ENCODE measurements at places on chromosomes 4 and X. TPM values are rescaled to one million over a fixed set of nuclear protein-coding genes. Genes with fewer than 3 reads are reported as not detected.

- no peak for DNase-seq
These were observed 2.1 kb downstream of the GAB3 start for GRCh38 chrX:154748712-154749339.

DNA sequence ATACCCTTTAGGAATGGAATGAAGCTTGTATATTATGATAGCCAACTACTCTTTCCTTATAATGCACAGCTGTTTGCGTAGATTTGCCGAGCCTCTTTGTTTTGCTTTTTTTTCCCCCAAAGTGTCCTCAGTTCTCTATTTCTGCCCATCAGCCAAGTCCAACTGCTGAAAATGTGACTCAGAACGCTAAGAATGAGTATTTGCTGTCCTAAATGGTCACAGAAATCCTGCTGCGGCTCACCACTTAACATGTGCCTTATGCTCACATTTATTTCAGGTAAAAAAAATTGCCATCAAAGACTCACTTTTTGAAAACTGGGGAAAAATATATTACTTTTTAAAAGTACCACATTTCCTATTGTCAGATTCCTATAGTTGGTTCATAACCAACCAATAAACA is 36.9 kb downstream of the GABRA4 start:
- no peak for DNase-seq

GRCh38 chrX:77502951-77503525 is 55.8 kb downstream of the FGF16 start:
- no peak for DNase-seq

GRCh38 chr4:91961504-91961903 is 342.3 kb upstream of the GRID2 start:
- DNase-seq, result no peak

DNA sequence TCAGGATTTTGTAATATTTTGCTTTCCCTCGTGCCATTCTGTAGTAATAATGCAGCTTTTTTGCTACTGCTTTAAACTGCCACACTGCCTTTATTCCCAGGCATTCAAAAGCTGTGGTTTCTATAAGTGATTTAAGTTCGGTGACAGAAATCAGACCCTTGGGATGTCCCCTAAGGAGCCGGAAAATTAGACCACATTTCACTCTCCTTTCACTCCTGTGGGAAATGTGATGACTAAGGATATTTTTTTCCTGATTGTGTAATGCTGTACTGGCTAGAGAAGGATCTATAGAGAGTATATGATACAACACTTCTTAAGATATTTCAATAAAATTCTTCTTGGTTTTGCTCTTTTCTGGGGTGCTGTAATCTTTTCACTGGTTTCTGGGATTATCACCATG is 24.4 kb downstream of the UGT2A3 start:
- DNase-seq, result no peak

DNA sequence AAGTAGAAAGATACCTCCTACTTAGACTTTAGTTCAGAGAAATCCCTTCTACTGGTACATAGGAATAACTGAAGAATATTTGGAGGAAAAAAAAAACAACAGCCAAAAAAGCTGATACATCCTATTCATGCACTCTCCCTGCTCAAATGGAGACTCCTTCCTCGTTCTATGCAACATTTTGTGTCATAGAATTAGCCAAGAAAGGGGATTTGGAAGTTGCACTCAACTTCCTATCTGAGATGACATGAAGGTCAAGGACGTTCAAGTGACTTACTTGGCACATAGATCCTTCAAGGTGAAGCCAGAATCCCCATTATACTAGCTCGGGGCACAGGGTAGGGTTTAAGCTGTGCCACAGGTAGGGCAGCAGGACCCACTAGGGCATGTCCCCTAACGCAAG is 56.2 kb upstream of the S100G start:
- no peak for DNase-seq

DNA sequence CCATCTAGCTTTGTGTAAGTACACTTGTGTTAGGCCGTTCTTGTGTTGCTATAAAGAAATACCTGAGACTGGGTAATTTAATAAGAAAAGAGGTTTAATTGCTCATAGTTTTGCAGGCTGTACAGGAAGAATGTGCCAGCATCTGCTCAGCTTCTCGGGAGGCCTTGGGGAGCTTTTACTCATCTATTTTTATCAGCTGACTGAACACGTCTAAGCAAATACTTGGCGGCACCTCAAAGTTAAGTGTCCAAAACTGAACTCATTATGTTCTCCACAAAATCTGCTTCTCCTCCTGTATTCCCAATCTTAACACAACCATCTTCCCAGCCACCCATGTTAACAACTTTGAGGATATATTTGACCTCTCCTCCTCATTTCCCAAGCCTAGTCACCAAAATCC is 42.4 kb upstream of the GATB start:
- no peak for DNase-seq

- DNase-seq, result no peak
These were observed 44.5 kb upstream of the ATXN3L start for GRCh38 chrX:13364230-13364857.

- no peak for DNase-seq
These were observed 56.7 kb downstream of the ADGRG2 start for GRCh38 chrX:19065535-19065934.

DNA sequence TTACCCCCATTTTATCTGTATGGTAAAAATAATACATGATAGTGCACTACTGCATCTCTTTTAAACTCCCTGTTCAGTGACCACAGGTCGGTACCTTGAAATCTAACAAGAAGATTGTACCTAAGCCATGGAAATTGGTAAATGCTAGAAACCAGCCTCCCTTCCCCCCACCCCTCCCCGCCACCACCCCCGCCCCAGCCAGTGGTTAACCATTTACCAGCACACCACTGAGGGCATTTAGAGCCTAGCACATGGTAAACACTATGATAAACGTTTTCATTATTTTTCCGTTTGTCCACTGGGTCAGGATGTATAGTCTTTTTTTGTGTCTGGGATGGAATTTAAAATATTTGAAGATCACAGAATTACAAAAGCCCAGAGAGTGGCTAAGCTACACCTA is 703 bp upstream of the FTSJ1 start:
- DNase-seq, result no peak

- DNase-seq, result no peak
These were observed 67.0 kb downstream of the USP9X start for GRCh38 chrX:41152221-41152620.

DNA sequence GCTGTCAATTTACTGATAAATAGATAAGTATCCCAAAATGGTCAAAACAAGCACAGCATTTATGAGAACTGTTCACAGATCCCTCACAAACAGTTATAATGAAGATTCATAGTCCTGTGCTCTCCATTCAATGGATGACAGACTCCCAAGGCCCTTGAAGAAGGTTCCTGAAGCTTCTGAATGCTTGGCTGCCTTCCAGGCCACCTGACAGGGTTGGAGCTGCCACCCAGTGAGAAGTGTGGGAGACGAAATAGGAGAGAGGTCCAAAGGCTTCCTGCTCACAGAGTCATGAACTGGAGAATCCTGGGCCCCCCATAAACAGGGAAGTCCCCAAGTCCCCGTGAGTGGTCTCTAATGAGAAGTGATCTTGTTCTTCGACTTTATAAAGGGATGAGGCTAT is 26.0 kb upstream of the ANXA3 start:
- DNase-seq, result no peak

DNA sequence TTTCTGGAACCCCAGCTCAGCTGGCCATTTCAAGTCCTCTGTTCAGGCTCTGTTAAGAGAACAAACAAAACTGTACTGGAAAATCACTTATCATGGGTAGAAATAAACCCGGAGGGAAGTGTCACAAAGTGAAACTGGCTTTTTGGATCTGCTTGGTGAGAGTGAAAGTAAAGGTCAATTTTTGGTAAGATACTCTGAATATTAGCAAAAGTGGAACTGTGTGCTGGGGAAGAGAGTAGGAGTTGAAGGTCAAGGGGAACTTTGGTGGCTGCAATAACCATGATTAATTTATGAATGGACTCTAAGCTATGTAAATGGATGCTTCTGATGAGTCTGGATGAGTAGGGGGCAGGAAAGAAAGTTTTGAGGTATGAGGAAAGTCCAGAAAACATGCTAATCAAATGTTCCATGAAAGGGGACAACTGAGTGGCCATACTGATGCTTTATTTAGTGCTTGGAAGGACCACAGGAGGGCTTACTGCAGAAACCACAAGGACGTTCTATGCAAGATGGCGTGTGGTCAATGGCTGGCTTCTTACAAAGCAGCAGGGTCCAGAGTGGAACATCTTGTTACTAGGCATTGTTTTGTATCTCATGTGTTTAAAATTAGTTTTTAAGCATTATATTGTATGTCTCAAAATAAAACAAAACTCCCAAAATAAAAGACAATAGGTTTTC is 36.8 kb upstream of the TNIP3 start:
- DNase-seq, result no peak

- no peak for DNase-seq
These were observed 4.9 kb downstream of the CXCL6 start for GRCh38 chr4:73841243-73841925.

DNA sequence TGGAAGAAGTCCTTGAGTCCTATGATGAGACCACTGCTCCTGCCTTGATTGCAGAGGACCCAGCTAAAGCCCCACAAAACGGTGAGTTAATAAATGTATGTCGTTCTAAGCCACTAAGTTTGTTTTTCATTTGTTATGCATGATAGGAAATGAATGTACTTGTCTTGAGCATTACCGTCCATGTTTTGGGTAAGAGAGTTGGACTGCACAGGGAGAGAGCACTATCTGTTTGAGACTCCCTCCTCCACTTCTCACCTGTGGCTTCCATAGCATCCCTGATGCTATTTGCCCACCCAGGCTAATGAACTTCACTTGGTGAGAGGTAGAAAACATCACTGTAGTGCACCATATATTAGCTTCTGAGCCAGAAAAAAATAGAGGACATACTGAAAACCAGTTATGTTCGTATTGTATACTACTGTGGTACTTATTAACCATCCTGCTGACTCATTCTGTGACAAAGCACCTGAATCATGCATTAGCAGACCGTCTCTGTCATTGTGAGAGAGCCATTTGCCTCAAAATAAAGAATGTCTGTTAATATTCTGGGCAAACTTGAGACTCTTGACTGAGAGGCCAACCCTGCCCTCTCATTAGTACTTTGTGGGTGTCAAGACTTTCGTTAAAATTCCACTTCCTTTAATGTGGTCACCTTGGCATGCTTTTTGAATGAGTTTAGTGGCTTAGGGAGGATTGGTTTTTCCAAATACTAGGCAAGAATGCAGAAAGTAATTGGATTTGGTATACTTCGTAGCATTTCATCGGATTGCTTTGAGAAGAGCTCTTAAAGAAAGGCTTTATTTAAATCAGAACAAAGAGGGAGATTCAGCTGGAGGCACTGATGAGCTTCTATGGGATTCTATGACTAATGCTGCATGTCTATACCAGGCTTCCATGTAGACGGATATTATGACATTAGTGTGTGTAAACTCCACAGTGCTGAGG is 99.3 kb upstream of the GRPR start:
- no peak for DNase-seq

DNA sequence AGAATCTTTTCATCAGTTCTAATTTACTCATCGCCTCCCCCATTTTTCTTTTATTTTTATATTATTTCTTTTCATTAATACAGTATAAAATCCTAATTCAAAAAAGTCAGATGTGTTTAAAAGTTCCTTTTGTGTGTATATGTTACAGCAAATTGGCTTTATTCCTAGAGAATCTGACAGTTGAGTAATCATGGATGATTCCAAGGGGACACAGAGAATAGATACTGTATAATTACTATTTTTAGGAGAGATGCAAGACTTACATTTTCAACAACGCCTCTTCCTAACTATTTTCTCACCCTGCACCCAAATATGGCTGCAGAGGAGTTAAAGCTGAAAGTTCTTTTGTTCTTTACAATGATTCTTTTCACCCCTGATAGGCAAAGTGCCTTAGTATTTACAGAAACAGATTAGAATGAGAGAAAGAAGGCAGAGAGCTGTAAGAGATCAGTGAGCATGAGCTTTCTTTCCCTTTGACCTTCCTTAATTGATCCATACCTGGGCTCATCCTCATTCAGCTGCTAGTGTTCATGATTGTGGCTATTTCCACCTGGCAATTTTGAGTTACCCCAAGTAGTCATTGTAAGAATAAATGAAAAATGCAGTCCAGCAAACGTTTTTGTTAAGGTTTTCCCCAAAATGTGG is 210.8 kb downstream of the SLC4A4 start:
- DNase-seq, result no peak

The SLC34A2 gene
- not detected for total RNA-seq

The APLN gene
- 2.4 TPM for total RNA-seq

The KCTD8 gene
- total RNA-seq, result not detected

The FAM53A gene
- 0.97 TPM for total RNA-seq

The CT83 gene
- not detected for total RNA-seq

The NAP1L3 gene
- total RNA-seq, result 2.7 TPM
